ENCODE measurements at places on chromosomes 5 and 9.

DNA sequence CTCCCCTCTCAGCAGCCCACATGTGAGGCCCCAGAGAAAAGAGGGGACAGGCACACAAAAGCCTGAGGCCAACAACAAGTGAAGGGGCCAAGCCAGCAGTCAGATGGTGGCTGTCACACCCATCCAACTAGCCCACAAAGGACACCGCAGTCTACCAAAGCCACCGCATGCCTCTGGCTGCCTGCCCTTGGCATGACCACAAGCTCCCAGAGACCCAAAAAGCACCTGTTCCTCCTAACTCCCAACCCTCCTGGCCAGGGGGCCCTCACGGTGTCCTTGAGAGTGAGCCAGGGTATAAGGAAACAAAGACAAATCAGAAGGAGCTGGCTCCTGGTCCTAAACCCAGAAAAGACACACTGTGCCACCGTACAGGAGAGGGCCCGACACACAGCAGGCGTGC lies 77.8 kb upstream of the LRRTM2 start:
- DNase-seq, result no peak

- DNase-seq, result no peak
These were observed 116.2 kb downstream of the MAN2A1 start for GRCh38 chr5:109805883-109806282.

DNA sequence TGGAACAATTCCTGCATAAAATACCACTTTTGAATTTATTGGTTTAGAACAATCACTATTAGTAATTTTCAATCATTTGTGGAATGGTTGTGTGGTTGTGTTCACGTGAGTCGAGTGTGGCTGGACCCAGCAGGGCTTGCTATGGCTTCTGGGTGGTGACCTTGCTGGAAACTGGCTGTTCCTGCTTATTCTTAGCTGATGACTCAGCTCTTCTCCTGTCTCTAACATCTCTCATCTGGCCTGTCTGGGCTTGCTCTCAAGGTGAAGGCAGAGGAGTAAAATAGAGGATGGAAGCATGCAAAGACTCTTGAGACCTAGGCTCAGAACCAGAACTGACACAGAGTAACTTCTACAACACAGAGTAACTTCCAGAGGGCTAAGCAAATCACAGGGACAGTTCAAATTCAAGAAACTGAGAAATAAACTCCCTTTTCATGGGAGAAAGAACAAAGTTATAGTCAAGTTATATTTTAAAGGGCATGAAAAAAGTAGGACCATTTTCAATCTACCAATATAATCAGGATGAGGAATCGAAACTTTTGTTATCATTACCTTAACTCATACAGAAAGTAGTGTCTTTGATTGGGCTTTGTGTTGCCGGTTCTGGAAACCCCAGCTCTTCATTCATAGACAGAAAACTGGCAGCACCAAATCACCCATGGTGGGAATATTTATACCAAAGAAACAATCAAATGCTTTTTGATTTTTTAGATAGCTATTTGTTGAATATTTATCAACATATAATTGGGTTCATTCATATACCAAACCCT lies 665.1 kb downstream of the CDH18 start:
- DNase-seq, result no peak

- no peak for DNase-seq
These were observed 1.2 kb upstream of the AJM1 start for GRCh38 chr9:136840877-136841645.

GRCh38 chr5:34490506-34491250 lies 165.4 kb upstream of the RAI14 start:
- no peak for DNase-seq

GRCh38 chr5:180801596-180802324 lies 846 bp downstream of the MGAT1 start:
- no peak for DNase-seq

DNA sequence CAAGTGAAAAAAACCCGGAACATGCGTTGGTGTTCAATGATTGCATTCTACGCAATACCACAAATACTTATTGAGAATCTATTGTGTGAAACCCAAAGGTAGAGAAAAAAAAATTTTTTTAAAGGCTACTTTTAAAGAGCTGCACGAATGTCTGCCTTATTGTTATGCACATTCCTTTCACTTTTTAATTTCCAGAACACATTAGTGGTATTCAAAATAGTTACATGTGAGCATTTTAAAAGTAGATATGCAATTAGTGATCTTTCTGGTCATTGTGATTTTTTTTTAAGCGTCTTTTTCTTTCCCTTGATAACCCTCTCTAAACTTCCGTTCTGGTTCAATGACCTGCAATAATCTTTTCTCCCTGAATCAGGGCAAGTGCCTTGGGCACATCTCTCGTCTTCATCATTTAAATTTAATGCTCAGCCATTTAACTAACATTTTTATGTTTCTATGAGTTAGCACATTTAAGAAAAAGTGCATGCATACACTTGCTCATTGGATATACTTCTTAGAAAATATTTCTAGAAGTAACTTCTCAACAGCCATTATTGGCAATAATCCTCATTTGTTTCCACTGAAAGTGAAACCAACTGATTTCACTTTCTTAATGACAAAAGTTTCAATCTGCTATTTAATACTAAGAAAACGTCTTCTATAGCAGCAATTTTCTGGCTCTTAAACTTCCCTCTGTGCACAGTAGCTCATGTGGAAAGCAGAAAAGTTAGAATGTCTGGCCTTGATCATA lies 80.3 kb downstream of the CDH6 start:
- DNase-seq, result no peak

GRCh38 chr9:129880654-129881546 lies 45.6 kb downstream of the USP20 start:
- DNase-seq, result no peak

DNA sequence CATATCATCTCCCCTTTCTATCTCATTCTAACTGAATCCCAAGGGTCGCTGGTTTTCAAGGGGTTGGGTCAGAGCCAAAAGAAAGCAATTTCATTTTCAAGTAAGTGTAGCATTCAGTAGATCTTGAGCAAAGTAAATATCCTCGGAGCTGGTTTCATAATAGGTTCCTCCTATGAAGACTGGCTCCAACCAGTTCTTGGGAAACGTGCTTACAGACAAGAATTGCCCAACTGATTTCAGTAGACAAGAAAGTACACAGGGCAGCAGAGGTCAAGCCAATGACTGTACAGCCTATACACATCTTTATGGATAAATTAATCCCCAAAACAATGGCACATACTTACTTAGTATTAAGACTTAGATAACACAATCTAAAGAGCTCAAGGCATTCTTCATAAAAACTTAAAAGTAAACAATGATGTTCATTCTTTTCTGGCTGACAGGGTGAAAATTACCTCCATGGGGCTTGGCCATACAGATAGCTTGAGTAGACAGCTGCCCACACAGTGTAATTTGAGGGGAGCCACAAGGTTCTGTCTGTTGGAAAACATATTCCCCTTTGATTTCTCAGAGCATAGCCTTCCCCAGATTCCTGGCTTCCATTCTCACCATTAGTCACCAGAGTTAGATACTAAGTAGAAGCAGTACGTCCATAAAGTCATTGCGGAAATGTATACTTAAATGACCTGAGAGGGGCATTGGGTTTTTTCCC lies 163.9 kb downstream of the ARRDC3 start:
- DNase-seq, result no peak
